Liver (tissue), 10 donors: ENCODE measurements at places on chromosomes 7 and 10.
A peak's percentile ranks its signal among the peaks of the same experiment; 100 is the strongest.

DNA sequence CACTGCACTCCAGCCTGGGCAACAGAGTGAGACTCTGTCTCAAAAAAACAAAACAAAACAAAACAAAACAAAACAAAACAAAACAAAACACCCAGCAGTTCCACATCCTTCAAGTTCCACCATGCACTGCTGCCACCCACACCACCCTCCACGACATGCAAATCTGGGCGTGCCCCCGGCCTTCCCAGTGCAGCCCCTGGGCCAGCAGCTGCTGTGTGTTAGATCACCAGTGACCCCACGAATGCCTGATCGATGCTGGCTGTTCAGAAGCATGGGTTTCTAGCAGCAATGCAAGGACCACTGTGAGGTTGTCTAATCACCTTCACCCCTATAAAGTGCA lies 36.3 kb downstream of the ELFN1 start:
- no peak for DNase-seq

GRCh38 chr10:89337484-89337883 lies 9.7 kb downstream of the IFIT3 start:
- DNase-seq: no peak

GRCh38 chr10:129759214-129760002 lies 204.7 kb downstream of the EBF3 start:
- DNase-seq: peak; percentile 19

- DNase-seq: no peak
Measured at GRCh38 chr10:1654811-1655356, 82.4 kb downstream of the ADARB2 start.

DNA sequence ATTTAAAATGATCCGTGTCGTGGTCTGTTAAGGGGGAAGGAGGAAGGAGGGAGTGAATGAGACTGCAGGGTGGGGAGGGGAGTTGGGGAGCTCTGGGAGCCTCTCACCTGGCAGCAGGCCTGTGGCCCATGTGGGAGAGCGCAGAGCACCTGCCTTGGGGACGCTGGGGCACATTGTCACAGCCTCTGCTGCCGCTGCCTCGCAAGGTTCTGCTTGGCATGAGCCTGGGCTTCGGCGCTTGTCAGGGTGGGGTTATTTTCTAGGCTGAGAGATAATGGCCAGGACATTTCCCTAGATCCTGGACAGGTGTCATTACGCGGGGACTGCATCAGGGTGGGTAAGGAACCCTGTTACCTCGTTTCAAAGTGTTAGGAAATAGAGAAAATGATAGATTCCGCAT lies 2.2 kb upstream of the SUN1 start:
- DNase-seq: no peak

DNA sequence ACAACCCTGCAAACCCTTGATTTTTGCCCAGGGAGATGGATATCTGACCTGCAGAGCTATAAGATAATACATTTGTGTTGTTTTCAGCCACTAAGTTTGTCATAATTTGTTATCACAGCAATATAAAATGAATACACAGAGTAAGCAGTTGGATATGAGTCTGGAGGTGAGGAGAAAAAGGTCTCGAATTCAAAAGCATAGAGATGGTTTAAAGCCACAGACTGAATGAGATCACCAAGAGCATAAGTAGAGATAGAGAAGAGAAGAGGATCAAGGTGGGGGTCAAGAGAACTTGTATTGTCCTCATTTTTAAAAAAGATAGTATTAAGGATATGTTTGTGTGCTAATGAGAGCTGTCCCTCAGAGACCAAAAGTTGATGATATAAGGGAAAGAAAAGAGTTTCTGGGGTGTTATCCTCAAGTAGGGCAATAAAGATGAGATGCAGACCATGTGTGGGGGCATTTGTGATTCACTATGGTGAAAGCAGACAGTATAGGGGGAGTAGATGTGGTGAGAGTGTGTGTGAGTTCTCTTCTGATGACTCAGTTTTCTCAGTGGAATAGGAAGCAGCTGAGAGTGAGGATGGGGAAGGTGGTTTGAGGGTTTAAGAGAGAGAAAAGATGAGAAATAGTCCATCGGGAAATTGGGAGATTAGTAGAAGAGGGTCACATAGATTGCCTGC lies 25.8 kb upstream of the PCGF5 start:
- no peak for DNase-seq

DNA sequence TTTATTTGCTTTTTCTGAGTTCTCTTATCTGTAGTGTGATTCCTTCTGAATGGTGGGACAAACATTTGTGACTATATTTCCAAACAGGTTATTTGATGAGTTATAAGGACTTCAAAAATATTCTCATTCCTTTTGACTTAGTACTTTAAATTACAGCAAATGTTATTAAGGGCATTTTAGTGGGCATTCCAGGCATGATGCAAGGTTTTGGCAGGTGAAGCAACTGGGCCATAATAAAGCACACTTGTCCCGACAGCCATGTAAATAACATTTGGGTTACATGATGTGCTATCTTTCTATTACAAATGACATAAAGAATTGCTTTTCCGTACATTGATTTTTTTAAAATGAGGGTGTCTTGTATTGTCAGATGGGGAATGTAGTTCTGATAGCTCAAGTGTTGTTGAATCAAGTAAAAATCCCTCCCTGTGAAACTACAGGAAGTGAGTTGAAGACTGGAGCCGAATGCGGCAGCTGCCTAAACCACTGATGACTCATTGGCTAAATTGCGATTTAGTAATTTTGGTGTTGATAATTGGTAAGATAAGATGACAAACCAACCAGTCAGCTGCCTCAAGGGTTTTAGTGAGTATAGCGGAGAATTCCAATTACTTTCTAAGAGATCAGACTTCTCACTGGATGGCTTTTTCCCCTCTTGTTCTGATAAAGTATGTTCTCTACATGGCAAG lies 231.3 kb upstream of the NPY start:
- no peak for DNase-seq

- no peak for DNase-seq
Measured at GRCh38 chr10:124493214-124493882, 31.7 kb downstream of the LHPP start.

DNA sequence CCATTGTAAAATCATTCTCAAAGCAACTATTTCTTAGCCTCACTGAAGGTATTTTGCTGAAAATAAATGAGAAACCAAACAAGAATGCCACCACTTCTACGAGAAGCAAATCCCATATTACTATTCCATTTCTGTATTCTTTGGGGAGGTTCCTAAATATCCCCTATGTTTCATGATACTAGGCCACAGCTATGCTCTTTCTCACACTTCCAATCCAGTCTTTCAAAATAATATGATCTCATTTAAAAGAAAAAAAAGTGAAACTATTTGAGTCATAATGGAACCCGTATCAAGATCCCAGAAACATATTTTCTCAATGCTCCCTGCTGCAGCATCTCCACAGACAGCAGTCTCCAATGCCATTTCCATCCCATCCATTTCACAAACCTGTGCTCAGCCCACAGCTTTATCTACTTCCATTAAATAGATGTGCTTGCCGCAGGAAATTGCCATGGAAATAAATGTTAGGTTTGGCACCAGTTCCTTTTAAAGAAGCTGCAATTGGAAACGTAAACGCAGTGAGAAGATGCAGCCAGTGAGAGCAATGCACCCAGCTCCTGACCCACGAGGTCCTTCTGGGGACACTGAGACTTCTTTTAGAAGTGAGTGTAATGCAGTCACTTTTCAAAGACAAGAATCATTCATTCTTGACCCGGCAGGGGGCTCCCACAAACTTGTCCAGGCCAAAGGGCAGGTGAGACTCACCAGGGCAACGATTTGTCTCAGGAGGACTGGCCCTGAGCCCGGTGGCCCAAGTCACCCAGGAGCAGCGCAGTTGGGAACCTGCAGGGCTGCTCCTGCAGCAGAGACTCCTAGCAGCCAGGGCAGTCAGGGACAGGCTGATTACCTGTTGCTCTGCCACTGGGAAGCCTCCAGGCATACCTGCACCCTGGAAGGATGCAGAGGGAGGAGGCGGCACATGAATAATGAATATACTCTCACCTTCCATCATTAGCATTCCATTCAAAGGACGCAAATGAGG lies 99.6 kb downstream of the C10orf90 start:
- DNase-seq: no peak

GRCh38 chr10:723973-724372 lies 34.5 kb upstream of the DIP2C start:
- DNase-seq: no peak

DNA sequence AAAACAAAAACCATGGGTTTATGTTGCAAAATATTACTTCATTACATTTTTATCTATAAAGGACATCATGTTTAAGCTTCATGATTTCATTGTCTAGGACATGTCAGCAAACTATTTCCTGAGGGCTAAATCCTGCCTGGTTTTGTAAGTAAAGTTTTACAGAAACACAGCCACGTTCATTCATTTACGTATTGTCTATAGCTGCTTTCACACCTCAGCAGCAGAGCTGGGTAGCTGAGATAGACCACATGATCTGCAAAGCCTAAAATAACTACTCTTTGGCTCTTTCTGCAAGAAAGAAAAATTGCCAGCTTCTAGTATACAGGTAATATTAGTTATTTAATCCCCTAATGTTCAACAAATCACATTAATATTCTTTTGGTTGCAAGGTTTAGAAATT lies 12.7 kb upstream of the PIP4K2A start:
- no peak for DNase-seq

DNA sequence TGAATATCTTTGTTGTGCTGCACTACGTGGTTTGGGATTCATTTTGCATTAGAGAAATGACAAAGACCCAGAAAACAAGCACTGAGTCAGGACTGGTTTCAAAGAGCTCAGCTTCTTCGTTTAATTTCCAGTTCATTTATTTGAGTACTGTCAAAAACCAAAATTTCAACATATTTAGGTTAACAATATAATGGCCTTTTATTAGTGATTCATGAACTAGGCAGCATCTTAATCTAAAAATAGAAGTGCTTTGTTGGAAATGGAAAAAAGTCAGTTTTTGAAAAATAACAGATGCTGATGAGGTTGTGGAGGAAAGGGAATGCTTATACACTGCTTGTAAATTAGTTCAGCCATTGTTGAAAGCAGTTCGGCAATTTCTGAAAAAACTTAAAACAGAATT lies 856.4 kb downstream of the LRMDA start:
- DNase-seq: no peak

GRCh38 chr10:818526-819220 lies 112.8 kb downstream of the LARP4B start:
- no peak for DNase-seq

DNA sequence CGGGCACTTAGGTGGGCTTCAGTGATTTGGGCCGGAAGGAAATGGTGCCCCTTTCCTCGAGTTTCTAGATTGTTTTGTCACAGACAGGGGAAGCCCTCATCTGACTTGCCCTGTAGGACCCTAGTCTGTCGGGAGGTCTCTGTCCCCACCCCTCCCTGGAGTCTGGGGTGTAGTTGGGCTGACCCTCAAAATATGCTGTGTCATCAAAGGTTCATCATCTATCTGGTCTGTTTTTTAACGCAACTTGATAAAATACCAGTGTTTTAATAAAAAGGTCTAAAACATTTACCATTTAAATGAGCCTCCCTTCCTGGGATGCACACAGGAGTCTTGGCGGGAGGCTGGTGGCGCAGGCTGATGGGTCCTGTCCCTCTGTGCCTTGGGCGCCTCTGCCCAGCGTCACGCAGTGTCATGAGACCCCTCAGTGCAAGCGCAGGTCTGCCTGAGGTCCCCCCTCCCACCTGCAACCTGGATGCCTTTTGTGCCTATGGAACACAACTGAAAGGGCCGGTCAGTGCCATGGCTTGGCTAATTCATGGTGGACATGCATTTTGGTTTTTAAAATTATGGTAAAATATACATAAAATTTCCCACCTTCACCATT lies 146.4 kb downstream of the MGMT start:
- no peak for DNase-seq

DNA sequence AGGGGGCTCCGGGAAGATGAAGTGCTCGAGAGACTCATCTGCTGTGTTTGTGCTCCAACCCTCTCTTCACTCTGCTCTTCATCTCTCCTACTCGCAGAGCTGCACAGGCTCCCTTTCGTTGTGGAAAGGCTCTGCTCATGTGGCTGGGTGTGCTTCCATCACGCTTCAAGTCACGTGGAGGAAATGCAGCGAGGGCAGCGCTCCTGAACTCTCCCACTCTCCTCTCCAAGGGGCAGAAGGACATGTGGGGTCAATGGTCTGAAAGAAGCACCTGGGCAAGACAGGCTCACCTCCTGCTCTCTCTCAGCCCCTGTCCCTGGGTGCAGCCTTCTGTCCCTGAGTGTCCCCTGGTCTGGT lies 72.6 kb downstream of the USP6NL start:
- no peak for DNase-seq

DNA sequence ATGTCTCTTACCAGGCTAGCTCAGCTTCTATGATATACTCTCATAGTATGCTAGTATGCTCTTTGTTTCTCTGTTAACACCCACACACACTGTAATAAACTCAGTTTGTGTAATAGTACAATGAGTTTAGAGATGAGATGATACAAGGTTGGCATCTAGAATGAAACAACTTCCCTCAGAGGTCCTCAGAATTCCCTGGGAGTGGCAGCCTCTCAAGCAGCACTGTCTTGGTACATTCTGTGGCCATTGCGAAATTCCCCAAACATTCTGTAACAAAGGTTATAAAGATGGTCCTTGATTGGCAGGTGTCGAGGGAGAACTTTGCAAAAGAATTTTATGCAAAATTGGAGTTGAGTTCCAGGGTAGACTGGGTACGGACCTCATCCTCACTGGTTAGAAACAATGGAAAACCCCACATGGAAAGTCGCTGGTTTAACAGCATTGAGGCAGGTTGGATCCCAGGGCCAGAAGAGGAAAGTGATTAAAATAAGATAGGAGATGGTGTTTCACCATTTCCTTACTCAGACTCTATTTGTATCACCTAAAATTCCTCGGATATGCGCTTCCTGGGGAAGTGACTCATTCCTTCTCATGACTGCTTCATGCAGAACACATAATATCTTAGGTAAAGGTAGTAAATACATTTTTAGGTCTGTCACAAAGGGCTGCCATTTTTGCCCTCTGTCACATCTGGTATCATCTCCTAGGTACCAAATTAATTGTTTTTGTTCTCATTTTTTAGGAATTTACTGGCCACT lies 657.8 kb downstream of the SORCS1 start:
- no peak for DNase-seq

GRCh38 chr10:98408799-98409198 lies 6.2 kb downstream of the PYROXD2 start:
- DNase-seq: no peak

DNA sequence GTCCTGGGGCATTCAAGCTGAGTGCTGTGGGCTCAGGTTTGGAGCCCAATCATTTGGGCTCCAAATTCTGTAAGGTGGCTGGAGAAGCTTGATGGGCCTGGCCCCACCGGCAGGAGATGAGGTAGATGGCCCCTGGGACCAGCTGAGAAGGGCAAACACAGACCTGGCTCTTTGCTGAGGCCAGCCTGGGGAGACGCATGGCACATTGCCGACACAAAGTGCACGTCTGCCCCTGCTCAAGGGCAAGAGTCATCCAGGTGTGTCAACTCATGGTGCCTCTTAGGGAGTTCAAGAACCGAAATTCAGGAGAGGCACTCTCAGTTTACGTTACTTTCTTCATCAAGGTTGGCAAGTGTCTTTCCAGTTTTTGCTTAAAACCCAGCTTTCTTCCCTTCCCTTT lies 227.5 kb downstream of the LRMDA start:
- DNase-seq: no peak

GRCh38 chr10:64726466-64726865 lies 1205.3 kb downstream of the REEP3 start:
- no peak for DNase-seq

- no peak for DNase-seq
Measured at GRCh38 chr7:138237995-138238394, 161.7 kb downstream of the AKR1D1 start.

GRCh38 chr7:94188350-94188749 lies 184.2 kb upstream of the BET1 start:
- no peak for DNase-seq
